Esophagus squamous epithelium (tissue), 5 donors: ENCODE measurements at places on chromosomes 2 and 18.

DNA sequence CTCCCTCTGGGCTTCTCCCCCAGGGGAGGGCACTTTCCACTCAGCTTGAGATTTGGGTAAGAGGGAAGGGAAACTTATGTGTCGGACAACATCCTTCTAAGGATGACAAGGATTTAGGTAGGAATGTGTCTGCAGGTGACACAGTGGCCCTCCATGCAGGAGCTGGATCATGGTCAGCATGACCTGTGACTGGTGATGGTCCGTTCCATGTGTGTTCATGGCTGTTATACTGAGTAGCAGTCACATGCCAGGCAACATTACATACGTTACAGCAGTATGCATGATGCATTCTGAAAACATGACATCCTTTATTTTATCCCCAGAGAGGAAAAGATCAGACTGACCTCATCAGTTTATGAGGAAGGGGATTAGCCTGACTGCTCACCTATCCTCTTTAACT, 192.1 kb downstream of the SEPTIN10 start:
- DNase-seq = no peak

- DNase-seq = no peak
Measured at GRCh38 chr2:167331636-167332232, 443.5 kb downstream of the XIRP2 start.

DNA sequence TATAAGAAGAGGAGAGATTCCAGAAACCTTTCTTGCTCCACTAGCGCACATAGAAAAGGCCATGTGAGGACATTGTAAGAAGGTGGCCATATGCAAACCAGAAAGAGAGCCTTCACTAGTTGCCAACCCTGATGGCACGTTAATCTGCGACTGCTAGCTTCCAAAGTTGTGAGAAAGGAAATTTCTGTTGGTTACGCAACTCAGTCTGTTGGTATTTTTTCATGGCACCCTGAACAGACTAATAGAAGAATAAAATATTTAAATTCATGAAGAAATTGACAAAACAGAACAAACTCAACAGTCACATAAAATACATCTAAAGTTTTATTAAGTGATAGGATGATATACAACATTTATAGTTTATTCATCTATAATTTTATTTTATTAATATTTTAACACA, 625.9 kb upstream of the NRXN1 start:
- no peak for DNase-seq

DNA sequence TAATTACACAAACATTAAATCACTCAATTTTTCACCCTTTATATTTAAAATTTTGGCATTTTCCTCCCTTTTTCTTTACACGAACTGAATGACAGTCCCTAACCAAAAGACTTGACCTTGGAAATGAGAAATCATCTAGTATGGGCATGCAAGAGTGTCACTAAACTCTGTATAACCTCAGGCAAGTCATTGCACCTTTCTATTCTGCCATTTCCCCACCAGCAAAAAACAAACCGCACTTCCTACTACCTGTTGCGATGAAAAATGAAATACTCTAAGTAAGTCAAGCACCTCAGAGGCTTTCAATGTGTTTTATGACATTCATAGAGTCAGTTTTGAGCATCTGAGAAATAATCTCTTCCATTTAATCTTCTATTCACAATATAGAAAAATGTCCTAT, 44.1 kb downstream of the ANKRD44 start:
- no peak for DNase-seq

- no peak for DNase-seq
Measured at GRCh38 chr2:200689115-200689514, 103.3 kb downstream of the AOX1 start.

- DNase-seq = no peak
Measured at GRCh38 chr2:112924360-112924759, 13.4 kb downstream of the IL37 start.

- DNase-seq = no peak
Measured at GRCh38 chr2:224009605-224010315, 29.3 kb downstream of the SERPINE2 start.

GRCh38 chr2:36359067-36359466, 3.5 kb downstream of the CRIM1 start:
- DNase-seq = no peak

GRCh38 chr2:48328942-48329723, 200.8 kb upstream of the STON1 start:
- no peak for DNase-seq

- DNase-seq = no peak
Measured at GRCh38 chr2:204023088-204023487, 86.5 kb downstream of the ICOS start.

- DNase-seq = no peak
Measured at GRCh38 chr2:239271882-239272281, 128.9 kb downstream of the HDAC4 start.

GRCh38 chr2:10441948-10442347, 6.2 kb downstream of the ODC1 start:
- no peak for DNase-seq

- DNase-seq = no peak
Measured at GRCh38 chr18:23982155-23983079, 32.1 kb upstream of the TTC39C start.

DNA sequence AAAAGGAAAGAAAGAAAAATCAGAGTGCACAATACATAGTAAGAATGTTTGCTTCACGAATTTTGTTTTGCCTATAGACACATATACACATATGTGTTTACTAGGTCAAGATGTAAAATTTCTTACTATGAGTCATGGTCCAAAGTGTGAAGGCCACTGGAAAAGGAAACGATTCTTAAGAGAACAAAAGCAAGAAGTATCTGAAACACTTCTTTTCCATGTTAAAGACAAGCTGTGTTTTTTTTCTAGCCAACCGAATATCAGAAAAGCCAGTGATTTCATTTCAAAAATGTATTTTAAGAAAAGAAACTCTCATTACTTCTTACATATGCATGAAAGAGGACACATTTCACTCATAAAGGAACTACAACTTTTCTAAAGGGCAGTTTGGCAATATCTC, 24.9 kb downstream of the PECR start:
- no peak for DNase-seq

DNA sequence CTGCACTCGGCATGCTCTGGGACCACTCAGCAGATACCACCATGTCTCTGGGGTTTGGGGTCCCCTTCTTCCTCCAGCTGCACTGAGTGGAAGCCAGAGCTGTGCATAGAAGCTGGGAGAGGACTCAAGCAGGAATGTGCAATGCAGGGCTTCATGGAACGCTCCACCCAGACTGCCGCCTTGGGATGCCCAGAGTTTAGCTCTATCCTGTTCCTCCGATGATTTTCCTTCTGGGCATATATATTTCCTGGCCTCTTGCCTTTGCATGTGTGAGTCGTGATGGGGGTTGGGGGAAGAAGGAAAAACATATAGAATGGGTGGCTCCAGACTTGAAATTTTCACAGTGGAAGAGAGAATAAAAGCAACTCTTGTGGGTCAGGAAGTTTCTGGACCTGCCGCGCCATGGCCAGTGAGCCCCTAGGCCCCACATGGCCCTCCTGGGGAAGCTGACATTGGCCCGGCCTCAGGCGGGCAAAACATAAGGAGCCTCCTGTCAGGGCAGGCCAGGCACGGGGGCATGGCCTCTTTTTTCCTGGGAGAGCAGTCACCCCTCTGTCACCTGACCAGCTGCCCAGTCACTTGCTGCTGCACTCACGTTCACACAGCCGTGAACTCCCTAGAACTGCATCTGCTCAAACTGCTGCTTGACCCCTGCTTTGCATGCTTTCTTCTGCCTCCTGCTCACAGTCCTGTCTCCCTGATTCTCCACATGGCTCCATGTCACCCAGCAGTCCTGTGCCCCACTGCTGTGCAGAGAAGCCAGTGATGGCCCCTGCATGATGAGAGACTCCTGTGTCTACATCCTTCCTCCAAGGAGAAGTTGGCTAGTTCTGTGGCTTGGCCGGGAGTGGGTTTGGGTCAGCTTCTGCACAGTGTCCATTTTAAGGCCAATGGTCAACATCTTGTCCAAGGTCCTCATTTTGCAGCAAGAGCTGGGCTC, 197.8 kb downstream of the CTIF start:
- no peak for DNase-seq

GRCh38 chr2:187395276-187396015, 52.6 kb downstream of the CALCRL start:
- DNase-seq = no peak

DNA sequence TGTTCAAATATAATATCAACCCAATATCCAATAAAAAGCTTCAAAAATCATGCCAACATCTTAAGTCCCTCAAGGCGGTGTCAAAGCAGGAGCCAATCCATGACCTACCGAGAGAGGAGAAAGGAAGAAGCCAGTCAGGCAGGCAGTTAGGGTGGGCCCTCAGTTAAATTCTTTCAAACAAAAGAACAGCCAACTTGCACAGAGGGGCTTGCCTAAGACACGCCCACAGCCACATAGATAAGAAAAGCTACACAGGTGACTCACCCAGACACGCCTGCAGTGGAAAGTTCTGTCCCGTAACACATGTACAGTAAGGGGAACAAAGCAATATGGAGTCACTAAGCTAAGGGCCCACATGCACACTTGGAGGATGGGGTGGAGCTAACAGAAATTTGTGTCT, 61.3 kb downstream of the SP110 start:
- DNase-seq = no peak
